ENCODE measurements at places on chromosomes 12 and 14.

- DNase-seq: no peak
These were observed 58.1 kb downstream of the FGD4 start for GRCh38 chr12:32457251-32458025.

- DNase-seq: no peak
These were observed 137.6 kb downstream of the TSPAN9 start for GRCh38 chr12:3214526-3215365.

- DNase-seq: no peak
These were observed 104.5 kb downstream of the ALG10 start for GRCh38 chr12:34126805-34127204.

DNA sequence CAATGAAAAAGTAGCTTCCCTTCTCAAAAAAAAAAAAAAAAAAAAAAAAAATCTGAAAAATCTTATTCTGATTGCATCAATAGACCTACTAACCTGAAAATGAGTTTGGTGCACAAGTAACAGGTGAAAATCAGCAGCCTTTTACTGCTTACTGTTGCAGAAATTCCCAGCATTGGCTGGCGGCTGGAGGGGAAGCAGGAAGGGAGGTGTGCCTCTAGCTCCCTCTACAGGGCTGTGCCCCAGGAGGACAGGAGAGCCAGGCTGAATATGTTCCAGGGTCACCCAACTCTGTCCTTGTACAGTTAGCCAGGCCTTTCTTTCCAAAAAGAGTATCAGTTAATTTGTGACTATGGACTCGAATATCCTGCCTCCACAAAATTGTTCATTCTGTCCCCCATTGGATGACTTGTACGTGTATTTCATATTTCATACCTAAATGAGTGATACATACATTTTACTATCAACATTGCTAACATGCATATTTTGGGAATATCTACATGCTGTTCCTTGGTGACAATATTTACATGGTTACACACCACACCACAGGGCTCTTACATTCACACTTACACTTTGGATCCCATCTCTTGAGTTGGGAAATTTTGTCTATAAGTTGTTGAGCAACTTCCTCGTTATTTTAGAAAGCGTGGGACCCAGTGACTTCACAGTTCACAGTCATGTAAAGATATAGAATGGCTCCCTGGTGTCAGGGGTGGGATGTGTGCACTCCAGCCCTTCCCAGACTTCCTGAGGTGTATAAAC is 124.8 kb downstream of the SAMD4A start:
- peak; percentile 58 for DNase-seq

DNA sequence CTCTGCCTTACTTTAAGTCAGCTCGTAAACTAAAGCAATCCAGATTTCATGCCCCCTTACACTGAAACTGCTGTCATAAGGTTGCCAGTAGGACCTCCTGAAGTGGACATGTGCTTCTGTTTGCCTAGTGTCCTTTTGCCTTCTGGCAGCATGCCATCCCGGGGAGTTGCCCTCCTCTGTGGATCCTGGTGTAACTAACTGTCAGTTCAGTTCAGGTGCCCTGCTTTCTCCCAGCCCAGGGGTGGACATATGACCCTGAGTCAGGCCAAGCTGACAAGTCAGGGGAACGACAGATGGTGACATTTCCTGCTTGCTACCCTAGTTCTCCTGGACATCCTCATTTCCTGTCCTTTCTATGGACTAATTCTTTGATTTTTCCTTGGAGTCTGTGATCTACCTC is 25.6 kb downstream of the AKAP6 start:
- no peak for DNase-seq

DNA sequence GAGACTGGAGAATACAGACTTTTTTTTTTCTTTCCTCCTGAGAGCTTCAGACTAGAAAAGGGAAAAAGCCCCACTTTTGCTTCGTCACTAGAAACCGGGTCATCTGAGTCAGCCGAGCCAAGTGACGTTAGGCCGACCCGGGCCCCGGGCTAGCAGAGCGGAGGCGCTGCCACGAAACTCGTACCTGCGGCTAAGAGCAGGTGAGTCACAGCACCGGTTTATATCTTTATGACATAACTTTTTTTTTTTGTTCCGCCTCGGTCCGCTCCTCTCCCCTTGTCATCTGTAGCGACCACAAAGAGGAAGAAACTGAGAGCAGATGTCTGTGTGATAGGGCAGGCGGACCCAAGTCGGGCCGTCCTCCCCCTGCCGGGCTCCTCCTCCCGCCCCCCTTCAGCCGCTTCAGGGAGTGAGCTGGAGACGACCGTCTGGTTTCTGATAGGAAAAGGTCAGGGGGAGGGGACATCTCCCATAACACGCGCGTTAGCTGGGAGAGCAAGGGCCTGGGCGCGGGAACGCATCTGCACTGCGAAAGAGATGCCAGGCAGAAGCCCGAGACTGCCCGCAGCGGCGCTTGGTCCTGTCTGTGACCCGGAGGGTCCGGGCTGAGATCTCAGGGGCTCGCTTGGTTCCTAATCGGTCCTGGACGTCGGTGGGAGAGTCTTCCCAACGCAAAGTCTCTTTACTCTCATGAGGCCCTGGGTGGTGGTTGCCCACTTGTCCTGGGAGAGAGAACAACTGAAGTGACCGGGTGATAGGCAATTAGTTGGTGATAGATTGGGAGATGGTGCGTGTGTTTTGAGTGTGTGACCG is 586 bp downstream of the TTC6 start:
- DNase-seq: peak; percentile 70

DNA sequence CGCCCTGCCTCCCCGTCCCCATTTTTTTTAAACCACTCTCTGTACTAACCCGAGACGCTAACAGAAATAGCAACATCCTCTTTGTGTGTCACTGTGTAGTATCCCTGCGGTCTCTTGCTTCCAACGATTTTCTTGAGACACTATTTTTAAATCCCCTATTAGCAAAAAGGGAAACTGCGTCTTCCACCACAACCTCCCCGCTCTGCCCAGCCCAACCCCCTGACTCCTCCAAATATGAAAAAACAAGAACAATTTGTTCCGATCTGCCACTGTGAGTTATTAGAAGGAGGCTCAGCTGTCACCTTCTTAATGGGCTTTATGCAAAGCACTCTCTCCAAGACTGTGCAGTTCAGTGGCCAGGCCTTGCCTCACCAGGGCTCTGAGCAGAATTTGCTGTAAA is 76.3 kb downstream of the MAP1LC3B2 start:
- DNase-seq: no peak

GRCh38 chr14:99316281-99317163 is 44.5 kb upstream of the BCL11B start:
- no peak for DNase-seq

- DNase-seq: no peak
These were observed 1.8 kb upstream of the FAM222A start for GRCh38 chr12:109711596-109712461.
